GM12891 (cell line): ENCODE measurements at places on chromosomes 5 and 9.

DNA sequence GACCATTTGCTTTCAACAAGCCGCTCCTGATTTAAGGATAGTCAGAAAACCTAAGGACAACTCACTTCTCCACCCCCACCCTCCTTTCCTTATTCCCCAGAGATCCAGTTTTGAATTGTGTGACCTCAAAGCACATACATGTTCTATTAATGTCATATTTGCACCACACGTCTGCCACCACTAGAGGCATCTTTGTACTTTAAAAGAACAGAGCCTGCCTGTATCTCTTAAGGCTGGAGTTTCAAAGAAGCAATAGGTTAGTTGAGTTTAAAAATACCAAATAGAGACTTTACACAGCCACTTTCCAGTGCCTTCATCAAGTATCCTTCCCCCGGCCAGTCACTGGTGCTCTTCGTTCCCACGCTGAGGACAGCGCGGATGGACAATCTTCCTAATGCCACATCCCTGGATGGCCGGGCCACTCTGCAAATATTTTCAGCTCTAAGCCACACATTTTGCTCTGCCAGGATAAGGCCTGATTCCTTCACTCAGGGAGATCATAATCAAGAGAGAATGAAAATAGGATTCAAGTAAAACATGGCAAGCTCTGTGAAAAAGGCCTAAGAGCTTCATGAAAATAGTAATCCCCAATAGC, 146.3 kb downstream of the SNCAIP start:
- peak; percentile 7 for DNase-seq

GRCh38 chr5:82327941-82328340, 49.8 kb upstream of the RPS23 start:
- no peak for DNase-seq

GRCh38 chr9:22214497-22215031, 205.5 kb upstream of the CDKN2B start:
- no peak for DNase-seq

- DNase-seq = no peak
These were observed 14.8 kb upstream of the PSMD5 start for GRCh38 chr9:120857481-120857880.

DNA sequence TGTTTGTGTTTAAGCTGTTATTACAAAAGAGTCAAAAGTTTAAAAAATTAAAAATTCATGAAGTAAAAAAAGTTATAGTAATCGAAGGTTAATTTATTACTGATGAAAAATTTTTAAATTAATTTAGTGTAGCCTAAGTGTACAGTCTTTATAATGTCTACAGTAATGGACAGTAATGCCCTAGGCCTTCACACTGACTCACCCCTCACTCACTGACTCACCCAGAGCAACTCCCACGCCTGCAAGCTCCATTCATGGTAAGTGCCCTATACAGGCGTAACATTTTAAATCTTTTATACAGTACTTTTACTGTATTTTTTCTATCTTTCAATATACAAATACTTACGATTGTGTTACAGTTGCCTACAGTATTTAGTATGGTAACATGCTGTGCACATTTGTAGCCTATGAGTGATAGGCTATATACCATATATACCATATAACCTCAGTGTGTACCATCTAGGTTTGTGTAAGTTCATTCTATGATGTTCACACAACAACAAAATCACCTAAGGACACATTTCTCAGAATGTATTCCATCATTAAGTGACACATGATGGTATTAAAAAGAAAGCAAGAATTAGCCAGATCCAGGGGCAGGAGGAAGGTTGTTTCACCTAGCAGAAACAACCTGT, 40.1 kb downstream of the DCAF10 start:
- no peak for DNase-seq

DNA sequence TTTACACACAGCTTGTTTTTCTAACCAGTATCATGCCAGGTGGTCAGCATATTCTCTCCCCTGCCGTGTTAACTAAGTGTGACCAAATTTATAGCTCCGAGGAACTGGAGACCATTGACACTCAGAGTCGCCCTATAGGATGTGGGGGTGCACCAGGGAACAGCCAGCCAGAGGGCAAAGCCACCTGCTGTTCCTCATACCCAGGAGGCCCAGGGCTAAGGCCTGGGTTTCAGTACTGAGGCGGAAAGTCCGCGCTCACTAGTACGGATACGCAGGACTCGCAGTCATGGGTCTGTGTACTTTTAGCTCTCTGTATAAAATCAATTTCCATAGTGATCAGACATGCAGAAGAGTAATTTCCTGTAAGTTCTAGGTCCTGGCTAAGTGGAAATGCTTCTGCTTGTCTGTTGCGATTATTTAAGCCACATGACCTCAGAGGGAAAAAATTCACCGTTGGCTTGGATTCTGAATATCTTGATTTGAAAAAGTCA, 247.0 kb downstream of the AOPEP start:
- no peak for DNase-seq

DNA sequence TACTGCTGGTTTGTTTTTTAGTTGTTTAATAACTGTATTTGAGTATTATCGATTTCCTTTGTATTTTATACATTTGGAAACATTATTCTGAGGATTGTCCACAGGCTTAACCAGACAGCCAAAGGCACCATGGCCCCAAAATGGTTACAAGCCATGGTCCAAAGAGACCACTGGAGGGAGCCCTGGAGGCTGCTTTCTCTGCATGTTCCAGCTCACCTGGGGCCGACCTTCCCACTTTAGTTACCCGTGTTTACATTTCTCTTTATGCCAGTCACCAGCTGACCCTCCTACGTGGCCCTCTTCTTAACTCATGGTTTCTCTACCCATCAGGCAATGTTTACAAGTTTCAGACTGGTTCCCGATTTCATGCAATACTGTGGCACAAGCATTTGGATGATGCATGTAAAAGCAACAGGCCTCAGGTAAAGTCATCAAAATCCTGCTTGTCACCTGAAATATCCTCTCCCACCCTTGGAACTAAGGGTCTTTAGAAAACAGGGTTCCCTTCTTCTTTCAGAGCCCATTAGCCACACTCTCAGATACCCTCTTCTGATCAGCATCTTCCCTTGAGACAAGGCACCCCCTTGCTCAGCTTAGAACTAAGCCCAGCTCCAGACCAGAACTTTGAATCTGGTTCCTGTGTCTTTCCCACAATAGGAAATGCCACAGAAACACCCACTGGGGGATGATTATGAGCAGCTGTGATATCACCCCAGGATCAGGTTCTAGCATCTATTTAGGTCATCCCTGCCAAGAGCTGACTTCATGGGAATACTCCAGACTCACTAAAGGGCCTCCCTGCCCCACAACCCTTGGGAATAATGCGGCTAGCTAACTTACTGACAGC, 49.9 kb upstream of the GARNL3 start:
- DNase-seq = peak; percentile 74

GRCh38 chr9:36150574-36151315, 14.2 kb downstream of the GLIPR2 start:
- no peak for DNase-seq
